ENCODE measurements at places on chromosomes 7 and 10. TPM values are rescaled to one million over a fixed set of nuclear protein-coding genes. Genes with fewer than 3 reads are reported as not detected.
A peak's percentile ranks its signal among the peaks of the same experiment; 100 is the strongest.

PALD1 gene
- total RNA-seq = 6.1 TPM

DNA sequence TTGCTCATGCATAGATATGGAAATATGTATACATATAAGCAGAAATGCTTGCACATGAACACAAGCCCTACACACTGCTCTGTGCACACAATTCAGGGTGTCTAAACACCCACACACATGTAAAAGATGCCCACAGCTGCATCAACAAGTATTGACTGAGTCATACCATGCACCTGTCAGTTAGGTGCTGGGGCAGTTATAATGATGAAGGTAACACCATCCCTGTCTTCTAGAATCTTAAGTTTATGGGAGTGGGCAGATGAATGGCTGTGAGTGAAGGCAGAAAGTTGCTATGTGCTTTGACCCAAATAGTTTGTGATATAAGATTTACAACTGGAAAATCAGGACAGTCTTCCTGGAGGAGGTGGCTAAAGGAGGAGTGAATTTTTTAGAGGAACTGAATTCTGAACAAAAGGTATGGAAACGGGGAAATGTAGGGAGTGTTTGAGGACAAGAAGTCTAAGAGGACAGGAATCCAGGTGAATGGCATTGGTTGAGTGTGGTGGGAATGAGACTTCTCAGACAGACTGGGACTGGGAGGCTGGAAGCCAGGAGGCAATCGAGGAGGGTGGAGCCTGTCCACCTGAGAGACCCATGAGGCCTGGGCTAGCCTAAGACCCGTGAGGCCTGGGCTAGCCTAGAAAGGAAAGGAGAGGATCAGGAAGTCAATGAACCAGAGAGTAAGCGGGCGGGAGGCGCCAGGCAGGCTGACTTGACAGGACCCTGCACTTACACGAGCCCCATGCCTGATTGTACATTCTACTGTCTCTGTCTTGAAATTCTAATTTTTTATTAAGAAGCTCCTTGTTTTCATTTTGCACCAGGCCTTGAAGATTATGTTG is 20.7 kb downstream of the POLL start:
- peak; percentile 82 for DNase-seq

DNA sequence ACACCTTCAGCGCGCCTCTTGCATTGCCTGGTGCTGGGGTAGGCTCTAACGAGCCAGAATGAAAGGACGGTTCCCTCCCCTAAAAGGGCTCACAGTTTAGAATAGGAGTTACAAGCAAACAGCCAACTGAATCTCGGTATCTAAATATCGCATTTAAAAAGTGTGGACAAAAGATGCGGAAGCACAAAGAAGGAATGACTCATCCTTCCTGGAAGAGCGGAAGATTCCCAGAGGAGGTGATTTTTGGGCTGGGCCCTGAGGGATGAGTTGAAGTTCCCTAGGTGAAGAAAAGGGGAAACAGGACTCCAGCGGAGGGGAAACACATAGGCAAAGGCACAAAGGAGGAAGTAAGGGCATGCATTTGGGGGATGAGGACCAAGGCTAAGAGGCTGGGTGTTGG is 29.9 kb downstream of the SRRM3 start:
- DNase-seq = no peak

GRCh38 chr10:6416892-6417512 is 163.1 kb downstream of the PRKCQ start:
- no peak for DNase-seq

HMX2 gene
- not detected for total RNA-seq

DNA sequence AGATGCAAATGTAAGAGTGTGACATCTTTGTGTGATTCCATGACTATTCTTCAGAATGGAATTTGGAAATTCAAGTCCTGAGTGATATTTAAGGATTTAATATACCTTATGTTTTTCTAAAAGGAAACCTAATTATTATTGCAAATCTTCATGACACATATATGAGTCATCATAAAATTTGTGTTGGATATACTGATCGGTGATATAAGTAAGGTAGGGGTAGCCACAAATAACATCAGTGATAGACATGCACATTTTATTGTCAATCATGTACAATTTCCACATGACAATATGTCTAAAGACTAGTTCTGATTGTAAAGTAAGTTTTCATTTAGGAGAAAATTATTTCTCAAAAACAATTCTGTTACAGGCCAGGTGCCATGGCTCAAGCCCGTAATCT is 59.7 kb upstream of the AGMO start:
- no peak for DNase-seq

GRCh38 chr10:30371954-30372353 is 22.9 kb upstream of the MTPAP start:
- DNase-seq = no peak

GRCh38 chr10:30171601-30172000 is 112.2 kb upstream of the JCAD start:
- no peak for DNase-seq
